ENCODE measurements at places on chromosomes 16 and 17.
A peak's percentile ranks its signal among the peaks of the same experiment; 100 is the strongest.

- DNase-seq: no peak
These were observed 37.8 kb downstream of the PTRH2 start for GRCh38 chr17:59669411-59669810.

- no peak for DNase-seq
These were observed 4.7 kb upstream of the FSCN2 start for GRCh38 chr17:81523402-81524038.

DNA sequence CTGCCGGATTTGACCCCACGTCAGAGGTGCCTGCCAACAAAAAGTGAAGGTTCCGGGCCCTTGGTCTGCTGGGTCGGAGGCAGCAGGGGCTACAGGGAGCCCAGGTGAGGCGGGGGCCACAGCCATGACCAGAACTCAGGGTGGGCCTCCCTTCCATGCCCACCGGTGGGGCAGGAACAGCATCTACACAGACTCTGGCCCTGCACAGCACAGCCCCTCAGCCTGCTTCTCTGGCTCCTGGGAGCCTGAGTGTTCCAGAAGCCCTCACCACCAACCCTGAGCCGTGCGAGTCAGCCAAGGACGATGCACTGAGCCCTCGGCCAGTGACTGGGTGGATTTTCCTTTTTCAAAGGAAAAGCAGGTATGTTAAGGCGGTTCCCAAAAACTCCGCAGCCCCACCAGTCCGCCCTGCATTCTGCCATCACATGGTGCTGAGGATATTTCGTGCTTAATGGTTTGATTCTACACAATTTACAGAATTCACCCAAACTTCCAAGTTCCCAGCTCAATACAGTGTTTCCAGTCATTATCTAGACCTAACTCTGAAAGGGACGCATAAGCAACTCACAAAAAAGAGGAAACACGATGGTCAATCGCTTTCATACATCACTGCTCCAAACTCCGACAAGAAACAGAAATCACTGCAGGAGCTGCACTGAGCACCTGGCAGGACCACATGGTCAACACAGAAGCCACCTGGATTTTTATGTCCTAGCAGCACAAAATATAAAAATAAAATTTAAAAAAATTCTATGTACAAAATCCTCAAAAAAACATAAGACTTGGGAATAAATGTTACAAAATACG lies 19.4 kb upstream of the C16orf95 start:
- no peak for DNase-seq

DNA sequence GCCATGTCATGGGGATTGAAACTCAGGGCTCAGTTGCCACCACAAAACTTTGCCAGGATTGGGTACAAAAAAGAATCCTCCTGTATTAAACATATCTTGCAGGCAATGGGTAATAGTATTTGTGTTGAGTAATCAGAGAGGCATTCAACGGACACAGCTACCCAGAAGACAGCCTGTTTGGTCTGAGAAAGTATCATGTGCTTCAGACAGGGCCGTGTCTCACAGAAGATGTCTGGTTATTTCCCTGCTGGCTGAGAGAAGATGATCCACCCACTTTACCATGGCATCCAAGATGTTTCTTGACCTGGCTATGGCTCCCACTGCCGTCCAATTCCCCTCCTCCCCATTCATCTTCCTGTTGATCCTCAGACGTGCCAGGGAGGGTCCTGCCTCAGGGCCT lies 304.3 kb upstream of the XYLT1 start:
- no peak for DNase-seq

DNA sequence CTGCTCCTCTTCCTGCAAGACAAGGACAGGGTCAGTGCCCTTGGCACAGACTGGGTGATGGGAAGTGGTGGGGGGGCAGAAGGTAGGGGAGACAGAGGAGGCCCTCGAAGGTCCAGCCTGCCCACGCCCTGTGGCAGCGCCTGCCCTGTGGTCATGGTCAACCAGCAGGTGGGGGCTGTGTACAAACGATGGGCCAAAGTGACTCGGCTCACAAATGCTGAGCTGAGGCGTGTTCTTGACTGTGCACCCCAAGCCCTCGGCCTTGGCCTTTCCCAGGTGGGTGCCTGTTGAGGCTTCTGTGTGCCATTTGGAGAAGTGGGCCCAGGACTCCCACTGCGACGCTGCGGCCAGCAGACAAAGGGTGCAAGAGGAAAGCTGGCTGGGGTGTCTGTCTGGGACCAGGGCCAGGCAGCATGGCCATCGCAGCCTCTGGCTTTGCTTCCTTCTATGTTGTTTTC lies 22.6 kb downstream of the MXRA7 start:
- DNase-seq: no peak

- DNase-seq: no peak
These were observed 9.7 kb downstream of the CHAD start for GRCh38 chr17:50458701-50459676.

DNA sequence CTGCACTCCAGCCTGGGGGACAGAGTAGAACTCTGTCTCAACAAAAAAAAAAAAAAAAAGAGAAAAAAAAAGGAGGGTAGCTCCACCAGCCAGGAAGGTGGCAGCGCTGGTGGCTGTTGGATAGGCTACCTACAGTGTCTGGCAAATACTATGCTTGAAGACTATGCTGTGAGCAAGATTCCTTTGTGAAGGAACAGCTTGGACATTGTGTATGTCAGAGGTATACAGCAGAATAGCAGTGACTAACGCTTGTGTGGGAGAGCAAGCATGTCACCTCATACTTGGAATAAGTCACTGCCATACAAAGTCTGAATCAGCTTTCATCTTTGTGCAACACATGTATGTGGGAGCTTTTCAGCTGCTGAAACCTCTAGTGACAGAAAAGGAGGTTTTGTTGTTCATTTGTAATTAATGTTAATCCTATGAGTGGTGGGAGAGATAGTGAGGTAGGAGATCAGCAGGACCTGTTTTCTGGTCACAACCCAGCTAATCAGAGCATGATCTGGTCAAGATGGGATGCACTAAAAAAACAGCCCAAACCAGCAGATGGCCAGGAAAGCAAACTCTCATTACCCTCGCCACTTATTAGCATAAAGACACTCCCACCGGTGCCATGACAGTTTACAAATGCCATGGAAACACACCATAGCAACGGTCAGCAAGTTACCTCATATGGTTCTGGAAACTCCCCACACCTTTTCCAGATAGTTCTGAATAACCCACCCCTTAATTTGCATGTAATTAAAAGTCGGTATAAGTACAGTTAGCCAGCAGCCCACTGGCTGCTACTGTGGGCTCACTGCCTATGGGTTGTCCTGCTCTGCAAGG lies 6.8 kb upstream of the ITGAD start:
- peak; percentile 36 for DNase-seq

All from non-pigmented ciliary epithelial cell (primary cell).